NCI-H1105 treated with DMSO at 0.1 percent for 48 hours (cell line): ENCODE measurements at places on chromosomes 5 and 9.
A peak's percentile ranks its signal among the peaks of the same experiment; 100 is the strongest.

GRCh38 chr5:555058-555623, 30.9 kb upstream of the SLC9A3 start:
- no peak for DNase-seq

- no peak for DNase-seq
Measured at GRCh38 chr9:95325221-95325620, 7.7 kb upstream of the FANCC start.

DNA sequence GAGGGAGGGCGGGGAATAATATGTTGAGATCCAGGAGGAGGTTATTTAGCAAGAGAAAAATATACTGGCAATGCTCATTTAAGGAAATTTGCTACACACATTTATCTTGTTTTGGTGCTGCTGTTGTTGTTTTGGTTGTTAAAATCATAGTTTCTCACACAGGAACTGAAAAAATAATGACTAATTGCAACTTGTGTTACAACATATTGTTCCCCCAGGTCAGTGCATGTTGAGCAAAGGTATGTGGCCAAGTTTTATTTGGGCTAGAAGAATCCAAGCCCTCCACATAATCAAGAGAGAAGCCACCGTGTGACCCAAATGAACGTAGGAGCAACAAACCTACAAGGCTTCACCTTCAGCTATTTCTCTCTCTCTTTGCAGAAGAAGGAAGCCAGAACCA, 220.3 kb upstream of the DAPK1 start:
- no peak for DNase-seq

DNA sequence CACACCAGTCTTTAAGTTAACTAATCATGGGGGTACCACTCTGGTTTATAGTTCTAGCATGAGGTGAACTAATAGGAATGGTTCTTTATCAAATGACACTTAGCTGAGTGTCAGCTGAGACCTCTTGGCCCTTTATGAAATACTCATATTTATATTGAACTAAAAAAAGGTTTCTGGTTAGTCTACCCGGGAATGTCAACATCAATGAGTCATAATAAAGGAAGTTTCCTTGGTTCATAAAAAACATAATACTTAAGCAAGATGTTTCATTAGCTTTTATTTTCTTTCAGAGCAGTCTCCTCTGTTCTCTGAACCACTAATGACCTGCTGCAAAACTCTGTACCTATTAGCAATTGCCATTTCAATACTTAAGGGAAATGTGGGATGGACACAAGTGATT, 13.7 kb downstream of the DAB2 start:
- no peak for DNase-seq

GRCh38 chr5:14258840-14259239, 115.7 kb downstream of the TRIO start:
- no peak for DNase-seq

GRCh38 chr9:130866474-130866965, 30.1 kb downstream of the QRFP start:
- DNase-seq: peak; percentile 84
